Stimulated activated CD4-positive, alpha-beta T cell treated with anti-CD3 and anti-CD28 coated beads, Interleukin-15, amount 100 ng/mL, for 48 hours (primary cell): ENCODE measurements at places on chromosomes 7 and 10.

GRCh38 chr7:58087536-58088190 is 637.7 kb downstream of the ZNF716 start:
- DNase-seq = no peak

GRCh38 chr7:9785211-9785610 is 1188.5 kb upstream of the PHF14 start:
- no peak for DNase-seq

- no peak for DNase-seq
Measured at GRCh38 chr7:102106625-102107024, 180.0 kb upstream of the SH2B2 start.

DNA sequence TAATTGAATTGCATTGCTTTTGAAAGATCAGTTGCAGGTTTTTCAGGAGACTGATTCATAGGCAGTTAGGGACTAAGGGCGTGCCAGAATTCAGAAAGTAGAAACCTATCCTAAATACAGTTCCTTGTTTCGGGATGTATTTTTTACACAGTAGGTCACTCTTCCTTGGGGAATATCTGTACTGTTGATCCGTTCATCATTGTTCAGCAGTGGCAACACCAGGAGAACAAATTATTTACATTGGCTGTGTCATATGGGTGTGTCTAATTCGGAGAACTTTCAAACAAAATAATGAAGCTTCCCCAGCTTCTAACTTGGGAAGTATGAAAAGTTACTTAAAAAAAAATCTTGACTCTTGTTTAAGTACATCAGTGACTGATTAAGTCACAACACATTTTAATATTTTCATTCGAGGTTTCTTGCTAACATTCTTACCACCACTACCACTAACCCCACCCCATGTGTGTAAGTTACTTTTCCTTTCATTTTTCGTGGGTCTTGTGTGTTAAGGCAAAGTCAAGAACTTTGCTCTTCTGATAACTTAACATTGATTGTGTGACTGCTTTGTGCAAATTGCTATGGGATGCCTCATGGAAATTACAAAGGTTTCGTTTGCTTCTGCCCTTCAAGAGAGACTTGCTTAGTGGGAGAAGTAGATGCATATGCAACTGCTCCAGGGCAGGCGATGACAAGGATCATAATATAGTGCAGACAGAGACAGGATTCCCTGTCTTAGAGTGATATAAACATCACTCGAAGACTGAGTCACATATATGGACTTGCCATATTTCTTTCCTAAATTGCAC is 43.8 kb upstream of the RPA3 start:
- no peak for DNase-seq

GRCh38 chr10:30786906-30787305 is 157.4 kb upstream of the LYZL2 start:
- DNase-seq = no peak

DNA sequence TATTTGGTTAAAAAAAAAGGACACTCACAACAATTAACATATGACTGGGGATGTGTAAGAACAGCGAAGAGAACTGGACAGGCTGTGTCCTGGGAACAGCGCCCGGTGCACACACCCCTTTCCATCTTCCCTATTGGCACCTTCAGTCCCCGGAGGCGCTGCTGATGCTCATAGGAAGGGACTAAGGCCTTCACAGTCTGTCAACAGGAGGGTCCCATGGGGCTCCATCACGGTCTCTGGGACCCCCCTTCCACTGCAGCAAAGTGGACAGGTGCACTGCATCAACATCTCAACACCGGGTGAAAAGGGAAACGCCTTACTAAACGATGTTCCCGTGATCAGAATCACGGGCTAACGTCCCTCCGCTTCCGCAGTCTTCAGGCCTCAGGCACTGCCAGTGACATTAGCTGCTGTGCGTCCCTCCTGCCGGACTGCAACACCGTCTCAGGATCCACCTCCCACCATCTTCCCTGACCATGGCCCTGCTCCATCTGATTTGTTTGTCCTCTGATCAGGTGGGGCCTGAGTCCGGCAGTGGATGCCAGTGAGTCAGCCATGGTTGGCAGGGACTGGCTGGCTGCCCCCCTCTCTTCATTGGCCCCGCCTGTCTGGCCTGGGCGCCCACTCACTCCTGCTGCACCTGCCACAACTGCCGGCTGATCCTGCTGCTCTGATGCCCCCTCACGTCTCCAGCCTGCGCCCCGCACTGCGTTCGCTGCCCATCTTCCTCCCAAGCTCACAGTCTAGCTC is 614.7 kb downstream of the DNAJB6 start:
- DNase-seq = no peak

- DNase-seq = no peak
Measured at GRCh38 chr10:3787016-3787400, 2.0 kb upstream of the KLF6 start.

DNA sequence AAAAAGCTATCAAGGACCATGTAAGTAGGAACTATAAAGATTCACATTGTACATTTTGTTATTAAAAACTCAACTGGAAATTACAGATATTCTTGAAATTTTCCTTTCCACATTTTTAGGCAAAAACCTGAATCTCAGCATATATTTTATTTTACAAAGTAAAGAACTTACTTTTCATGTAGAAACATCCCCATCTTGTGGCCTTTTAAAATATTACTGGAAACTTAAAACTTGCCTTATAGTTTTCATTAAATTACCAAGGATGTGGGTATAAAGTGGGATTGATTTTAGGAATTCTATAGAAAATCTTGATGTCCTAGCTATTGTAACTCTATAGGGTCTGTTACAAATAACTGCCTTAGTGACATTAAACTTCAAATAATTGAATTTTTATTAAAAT is 10.6 kb downstream of the DBF4 start:
- no peak for DNase-seq

- no peak for DNase-seq
Measured at GRCh38 chr7:51850126-51850525, 533.5 kb upstream of the COBL start.

- no peak for DNase-seq
Measured at GRCh38 chr7:77528368-77528767, 8.7 kb upstream of the PTPN12 start.

GRCh38 chr10:114653926-114654325 is 4.1 kb downstream of the ABLIM1 start:
- DNase-seq = no peak

- DNase-seq = no peak
Measured at GRCh38 chr10:17851611-17852010, 42.5 kb downstream of the MRC1 start.

DNA sequence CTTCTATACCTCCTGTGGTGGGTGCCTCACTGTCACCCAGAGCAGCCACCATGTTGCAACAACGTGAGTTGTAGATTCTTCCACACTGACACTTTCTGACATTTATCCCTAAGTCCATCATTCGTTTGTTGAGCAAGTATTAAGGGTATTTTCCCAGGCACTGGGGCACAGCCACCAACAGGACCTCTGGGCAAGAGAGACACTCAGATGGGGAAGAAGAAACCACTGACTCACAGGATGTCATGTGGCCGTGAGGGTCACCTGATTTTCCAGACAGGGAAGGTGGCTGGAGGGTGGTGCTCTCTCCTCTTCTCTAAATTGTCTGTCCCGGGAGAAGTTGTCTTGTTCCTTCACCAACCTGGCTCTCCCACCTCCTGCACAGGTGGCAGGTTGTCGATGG is 51.7 kb upstream of the PPIF start:
- no peak for DNase-seq

- no peak for DNase-seq
Measured at GRCh38 chr7:132919771-132920170, 162.1 kb downstream of the CHCHD3 start.

GRCh38 chr10:103539751-103540150 is 46.2 kb downstream of the NEURL1 start:
- no peak for DNase-seq

DNA sequence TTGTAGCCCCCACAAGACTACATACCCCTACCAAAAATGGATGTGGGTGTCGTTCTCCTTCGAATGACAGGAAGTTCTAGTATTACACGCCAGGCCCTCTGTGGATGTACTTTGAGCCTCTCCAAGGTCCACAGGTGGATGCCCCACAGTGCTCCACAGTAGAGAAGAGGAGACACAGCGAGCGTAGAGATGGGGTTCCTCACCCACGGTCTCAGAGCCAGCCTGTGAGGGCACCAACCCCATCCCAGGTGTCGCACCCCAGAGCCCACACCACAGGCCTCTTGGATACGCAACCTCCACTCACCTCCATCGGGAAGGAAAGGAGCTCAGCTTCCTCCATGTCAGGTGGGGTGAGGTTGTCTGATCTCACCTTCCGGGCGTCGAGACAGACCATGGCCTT is 2.3 kb downstream of the CPA5 start:
- DNase-seq = no peak

DNA sequence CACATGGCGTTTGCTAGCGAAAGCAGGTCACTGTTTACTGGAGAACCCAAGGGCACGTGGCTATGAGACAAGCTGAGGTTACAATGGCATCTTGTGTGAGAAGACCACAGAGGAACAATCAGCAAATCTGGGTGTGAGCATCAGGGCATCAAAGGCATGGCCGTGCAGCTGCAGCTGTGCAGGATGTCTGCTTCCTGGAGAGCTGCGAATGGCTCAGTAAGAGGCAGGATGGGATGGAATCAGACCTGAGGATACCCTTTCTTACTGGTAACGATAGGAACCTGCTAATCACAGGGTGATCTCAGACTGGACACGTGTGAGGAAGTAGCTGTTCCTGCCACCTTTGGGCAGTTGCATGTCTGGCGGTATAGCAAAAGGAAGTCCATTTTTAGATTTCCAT is 119.5 kb downstream of the RNF216 start:
- DNase-seq = no peak

- DNase-seq = no peak
Measured at GRCh38 chr10:122233857-122234348, 37.2 kb upstream of the BTBD16 start.

DNA sequence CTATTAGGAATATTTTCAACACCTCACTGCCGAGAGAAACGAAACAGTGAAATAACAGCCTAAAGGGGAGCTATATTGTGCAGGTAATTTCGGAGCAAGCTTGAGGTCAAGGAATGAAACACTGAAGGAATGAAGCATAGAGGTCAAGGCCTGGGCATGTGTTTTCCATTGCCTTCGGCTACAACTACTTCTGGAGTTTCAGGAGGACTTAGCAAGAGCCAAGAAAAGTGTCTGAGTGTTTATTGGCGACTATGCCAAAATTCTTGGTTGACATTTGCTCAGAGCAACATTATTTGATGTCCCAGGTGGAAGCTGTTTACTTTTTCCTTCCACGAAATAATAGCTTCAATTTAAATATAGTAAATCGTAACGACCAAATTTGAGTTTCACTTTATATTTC is 89.6 kb upstream of the IFRD1 start:
- no peak for DNase-seq

GRCh38 chr10:4127518-4128315 is 342.7 kb upstream of the KLF6 start:
- no peak for DNase-seq

GRCh38 chr7:47326808-47327207 is 255.1 kb downstream of the TNS3 start:
- no peak for DNase-seq

DNA sequence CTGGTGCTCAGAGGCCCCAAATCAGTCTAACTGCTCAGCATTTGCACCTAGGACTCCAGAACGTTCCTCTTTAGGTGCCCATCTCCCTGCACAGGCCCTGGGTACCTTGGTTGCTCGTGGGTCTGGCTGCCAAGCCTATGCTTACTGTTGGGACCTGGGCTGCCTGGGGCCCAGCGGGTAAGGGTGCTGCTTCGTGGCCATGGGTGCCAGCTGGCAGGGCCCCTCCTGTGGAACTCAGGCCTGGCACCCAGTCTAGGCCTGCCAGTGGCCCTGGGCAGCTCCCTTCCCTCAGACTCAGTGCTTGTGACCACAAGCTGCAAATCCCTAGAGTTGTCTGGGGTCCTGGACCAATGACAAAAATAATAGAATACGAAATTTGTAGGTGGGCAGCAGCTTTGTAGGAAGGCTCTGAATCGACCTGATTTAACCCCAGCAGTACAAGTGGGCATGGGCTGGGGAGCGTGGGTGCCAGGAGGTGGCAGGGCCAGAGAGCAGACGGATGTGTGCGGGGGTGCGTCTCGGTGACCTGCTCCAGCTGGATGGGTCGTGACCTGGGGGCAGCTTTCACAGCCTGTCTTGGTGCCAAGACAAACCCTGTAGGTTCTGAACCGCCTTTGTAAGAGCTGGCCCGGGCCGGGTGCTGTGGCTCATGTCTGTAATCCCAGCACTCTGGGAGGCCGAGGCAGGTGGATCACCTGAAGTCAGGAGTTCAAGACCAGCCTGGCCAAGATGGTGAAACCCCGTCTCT is 69.7 kb downstream of the MKI67 start:
- no peak for DNase-seq

DNA sequence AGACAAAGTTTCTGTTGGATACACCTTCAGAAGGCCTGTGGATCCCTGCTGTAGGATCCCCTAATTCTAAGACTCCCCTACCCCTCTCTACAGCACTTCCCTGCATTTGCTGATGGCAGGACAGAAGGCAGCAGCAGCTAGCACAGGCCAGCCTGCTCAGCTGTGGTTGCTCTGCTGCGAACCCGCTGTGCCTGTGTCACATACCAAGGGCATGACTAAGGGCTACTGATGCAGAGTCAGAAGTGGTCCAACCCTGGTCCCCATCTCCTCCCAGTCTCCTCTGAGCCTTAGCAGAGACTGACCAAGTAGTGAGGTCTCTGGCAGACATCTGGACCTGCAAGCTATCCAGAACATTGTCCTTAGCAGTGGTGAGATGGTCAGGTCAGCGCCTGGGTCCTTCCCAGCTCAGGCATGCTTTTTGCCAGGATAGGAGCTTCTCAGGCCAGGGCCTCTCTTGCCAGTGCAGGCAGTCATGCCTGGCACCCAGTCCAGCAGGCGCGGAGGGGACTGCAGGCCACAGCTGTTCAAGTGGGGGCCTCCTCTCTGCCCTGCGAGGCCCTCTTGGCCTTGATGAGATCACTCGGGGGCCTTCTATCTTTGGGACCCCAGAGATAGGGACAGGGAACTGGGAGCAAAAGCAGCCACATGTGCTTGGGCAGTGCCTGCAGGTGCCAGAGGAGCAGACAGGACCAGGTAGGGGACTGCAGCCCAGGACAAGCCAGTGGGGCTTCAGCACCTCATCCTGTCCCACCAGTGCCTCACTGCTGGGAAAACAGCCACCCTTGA is 146.4 kb downstream of the ZNF248 start:
- DNase-seq = no peak

DNA sequence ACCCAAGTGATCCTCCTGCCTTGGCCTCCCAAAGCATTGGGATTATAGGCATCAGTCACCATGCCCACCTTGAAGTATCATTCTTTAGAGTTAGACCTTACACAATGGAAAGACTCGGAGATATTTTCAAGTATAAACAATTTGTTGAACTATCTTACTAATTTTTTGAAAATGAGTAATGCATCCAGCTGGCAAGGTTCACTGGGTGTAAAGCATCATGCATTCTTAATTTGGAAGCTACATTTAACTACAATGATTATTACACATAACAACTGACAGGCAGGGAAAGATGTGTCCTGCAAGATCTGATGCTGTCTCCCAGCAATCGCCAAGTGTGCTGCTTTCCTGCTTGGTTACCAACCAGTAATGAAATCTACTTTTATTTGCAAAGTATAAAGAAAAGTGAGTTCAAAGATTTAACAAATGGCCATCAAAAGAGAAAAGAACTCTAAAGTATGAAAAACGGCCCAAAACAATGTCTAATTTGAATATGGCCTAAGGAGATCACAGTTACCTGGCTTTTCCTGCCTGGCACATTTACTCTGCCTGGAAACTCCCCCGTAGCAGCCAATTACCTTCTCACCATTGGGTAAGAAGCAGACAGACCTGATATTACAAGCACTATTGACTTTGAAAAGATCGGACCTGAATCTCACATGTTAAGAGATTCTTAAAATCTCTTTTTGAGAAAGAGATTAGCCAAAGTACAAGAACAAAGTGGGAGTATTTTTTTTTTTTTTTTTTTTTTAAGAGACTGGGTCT is 59.3 kb upstream of the NMT2 start:
- no peak for DNase-seq

GRCh38 chr7:46879783-46880182 is 702.1 kb downstream of the TNS3 start:
- no peak for DNase-seq
